Adrenal gland (tissue), 19 donors: ENCODE measurements at places on chromosomes 3 and 15. TPM values are rescaled to one million over a fixed set of nuclear protein-coding genes. Genes with fewer than 3 reads are reported as not detected.

UROC1 gene
- total RNA-seq = not detected

KNG1 gene
- total RNA-seq = not detected

FBN1 gene
- total RNA-seq = 61.4 TPM

SHC4 gene
- 1.1 TPM for total RNA-seq

SNTN gene
- total RNA-seq = not detected

ACTRT3 gene
- total RNA-seq = 2.0 TPM

SAMD7 gene
- total RNA-seq = not detected

- H3K4me1 ChIP-seq = no peaks in the 10 kb centered on the region
- no peak for DNase-seq
- no peak overlapping the region for H3K27ac ChIP-seq
- no peaks in the 10 kb centered on the region for H3K36me3 ChIP-seq
- no peak overlapping the region for H3K4me3 ChIP-seq
Measured at GRCh38 chr3:29718661-29719065, 437.8 kb downstream of the RBMS3 start.

GRCh38 chr3:133940536-133940935, 44.9 kb upstream of the RAB6B start:
- no peaks in the 10 kb centered on the region for H3K36me3 ChIP-seq
- H3K27ac ChIP-seq = no peak overlapping the region
- DNase-seq = peak; percentile 7
- no peak overlapping the region for H3K4me3 ChIP-seq

DNA sequence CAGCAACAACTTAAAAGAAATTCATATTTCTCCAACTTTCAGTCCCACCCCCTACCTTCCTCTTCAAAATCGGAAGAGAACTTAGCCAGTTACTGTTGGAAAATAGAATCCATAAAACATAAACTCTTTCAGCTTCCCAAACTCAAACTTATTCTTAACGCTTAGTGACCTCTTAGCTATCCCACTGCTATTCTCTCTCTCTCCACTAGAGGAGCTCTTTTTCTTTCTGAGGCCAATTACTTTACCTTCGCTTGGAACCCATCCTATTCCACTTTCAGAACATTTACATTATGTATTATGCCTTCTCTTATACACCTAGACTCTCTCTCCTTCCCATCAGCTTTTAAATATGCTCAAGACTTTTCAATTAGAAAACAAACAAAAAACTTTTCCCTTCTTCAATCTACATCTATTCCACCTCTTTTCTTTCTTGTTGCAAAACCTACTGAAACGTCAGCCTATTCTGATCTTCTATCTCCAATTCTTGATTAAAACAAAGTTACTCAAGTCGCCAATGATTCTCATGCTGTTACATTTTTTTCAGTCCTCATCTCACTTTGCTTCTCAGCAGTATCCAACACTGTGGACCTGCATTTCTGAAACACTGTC, 13.4 kb upstream of the GHSR start:
- H3K4me1 ChIP-seq = no peaks in the 10 kb centered on the region
- no peak overlapping the region for H3K27ac ChIP-seq
- H3K4me3 ChIP-seq = no peak overlapping the region
- no peak for DNase-seq

DNA sequence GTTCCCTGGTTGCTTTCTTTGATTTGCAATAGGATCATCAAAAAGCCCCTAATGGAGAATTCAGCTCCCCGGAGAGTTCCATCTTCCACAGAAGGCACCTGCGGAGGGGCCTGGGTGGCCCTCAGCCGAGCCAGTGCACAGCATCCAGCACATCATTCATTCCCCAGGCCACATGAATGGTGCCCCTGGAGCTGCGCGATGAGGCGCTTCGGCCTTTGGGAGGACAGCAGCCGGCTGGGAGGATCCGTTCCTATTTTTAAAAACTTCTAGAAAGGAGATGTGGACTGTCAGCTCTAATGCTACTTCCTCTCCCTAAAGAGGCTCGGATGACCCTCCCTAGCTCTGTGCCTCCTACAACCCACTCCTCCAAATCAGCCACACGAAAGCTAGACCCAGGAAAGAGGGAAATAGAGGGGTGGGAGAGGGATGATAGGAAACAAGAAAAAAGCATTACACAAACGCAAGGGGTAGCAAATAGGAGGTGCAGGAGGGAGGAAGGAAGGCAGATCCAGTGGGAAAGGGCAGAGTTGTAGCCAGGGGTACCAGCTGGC, 20.3 kb downstream of the EHD4 start:
- peak overlapping the region; percentile 17 for H3K27ac ChIP-seq
- H3K4me3 ChIP-seq = no peak overlapping the region
- no peaks in the 10 kb centered on the region for H3K27me3 ChIP-seq

GRCh38 chr3:28348629-28349468, at the start of the genes AZI2 and ZCWPW2:
Gene AZI2, minus strand, starts transcription at chr3:28348824. Its CDS starts 8,207 bp downstream, at chr3:28340617.
Gene ZCWPW2, plus strand, starts transcription at chr3:28348721. Its CDS starts 64,348 bp downstream, at chr3:28413069.
- H3K36me3 ChIP-seq = no peaks in the 10 kb centered on the region
- peak within 1 kb of the TSS; percentile 88 for H3K4me3 ChIP-seq
- H3K27me3 ChIP-seq = no peaks in the 10 kb centered on the region
- peak within 1 kb of the TSS; percentile 100 for H3K27ac ChIP-seq

DNA sequence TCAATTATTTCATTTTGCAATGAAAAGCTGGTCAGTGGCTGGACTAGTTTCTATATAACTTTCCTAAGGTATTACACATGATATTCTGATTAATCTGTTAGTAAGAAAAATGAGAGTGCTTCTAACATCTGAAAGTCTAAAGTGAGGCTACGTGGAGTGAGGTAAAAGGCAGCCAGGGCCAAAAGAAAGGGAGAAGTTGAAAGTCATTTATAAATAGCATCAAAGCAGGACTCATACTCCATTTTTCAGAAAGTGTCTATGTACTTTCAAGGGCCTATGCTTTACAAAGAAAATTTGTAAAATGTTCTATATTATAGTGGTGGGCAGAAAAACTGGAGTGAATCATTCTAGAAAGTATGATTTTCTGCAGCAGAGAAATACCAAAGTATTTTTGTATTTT, 80.0 kb downstream of the CSNK1G1 start:
- H3K36me3 ChIP-seq = no peaks in the 10 kb centered on the region
- H3K4me3 ChIP-seq = no peak overlapping the region
- H3K4me1 ChIP-seq = no peaks in the 10 kb centered on the region

DNA sequence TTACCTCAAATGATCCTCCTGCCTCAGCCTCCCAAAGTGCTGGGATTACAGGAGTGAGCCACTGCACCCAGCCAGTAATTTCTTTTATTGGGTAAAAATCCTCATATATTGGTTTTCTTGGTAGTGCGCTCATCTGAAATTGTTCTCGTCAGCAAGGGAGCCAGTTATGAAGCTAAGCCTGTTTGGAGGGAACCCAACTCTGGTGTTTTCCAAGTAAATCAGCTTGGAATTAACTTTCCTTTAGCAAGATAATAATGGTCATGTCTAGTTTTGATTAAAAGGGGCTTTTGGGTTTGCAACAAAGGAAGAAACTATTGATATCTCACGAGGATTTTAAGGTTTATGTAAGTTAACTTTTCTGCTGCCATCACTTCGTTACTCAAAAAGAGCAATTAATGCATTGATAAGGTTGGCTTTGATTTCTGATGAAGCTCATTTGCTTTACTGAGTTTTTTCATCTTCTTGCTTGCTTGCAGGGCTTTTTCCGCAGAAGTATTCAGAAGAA, 72.7 kb downstream of the RARB start:
- no peaks in the 10 kb centered on the region for H3K4me1 ChIP-seq
- DNase-seq = no peak
- no peak overlapping the region for H3K4me3 ChIP-seq
- H3K27me3 ChIP-seq = no peaks in the 10 kb centered on the region
- H3K36me3 ChIP-seq = no peaks in the 10 kb centered on the region
- no peak overlapping the region for H3K27ac ChIP-seq

DNA sequence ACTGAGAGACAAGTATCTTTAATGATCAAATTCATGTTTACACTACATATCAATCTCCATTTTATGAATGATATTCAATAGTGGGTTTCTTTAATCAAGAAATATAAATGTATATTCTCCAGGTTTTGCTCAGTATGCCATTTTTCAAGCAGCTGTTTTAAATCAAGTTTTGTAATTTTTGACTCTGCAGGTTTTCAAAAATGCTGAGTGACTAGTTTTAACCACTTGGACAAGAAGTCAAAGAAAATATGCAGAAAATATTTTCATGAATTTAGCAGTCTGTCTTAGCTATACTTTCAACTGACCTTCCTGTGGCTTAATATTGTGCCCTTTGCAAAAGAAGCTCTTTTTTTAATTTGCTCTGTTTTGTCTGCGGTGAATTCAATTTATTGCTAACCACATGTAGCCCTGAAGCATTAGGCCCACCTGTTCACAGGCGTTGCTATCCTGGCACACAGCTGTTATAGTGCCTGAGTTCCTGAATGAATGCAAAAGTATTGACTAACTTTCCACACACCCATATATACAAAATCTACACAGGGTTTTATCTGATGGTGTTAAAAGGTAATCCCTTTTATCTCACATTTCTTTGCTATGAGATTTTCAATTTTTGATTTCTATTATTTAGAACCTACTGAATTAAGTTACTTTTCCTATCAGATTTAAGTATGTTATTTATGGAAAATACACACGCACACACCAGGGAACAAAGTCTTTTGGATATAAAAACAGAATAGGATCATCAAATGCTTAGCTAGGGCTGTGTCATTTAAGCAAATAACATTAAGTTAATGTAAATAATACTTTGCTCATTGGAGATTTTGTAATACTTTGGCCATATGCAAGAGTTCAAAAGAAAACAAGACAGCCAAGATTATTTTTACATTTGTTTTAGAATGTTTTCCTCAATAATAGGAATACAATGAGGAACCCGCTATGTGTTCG, 1166.1 kb upstream of the GBE1 start:
- no peak overlapping the region for H3K4me3 ChIP-seq
- no peaks in the 10 kb centered on the region for H3K27me3 ChIP-seq
- H3K36me3 ChIP-seq = no peaks in the 10 kb centered on the region

- H3K4me3 ChIP-seq = no peak overlapping the region
- H3K4me1 ChIP-seq = no peaks in the 10 kb centered on the region
- no peak for DNase-seq
- no peaks in the 10 kb centered on the region for H3K36me3 ChIP-seq
- no peak overlapping the region for H3K27ac ChIP-seq
- H3K27me3 ChIP-seq = no peaks in the 10 kb centered on the region
Measured at GRCh38 chr3:153260681-153261080, 98.7 kb downstream of the RAP2B start.

DNA sequence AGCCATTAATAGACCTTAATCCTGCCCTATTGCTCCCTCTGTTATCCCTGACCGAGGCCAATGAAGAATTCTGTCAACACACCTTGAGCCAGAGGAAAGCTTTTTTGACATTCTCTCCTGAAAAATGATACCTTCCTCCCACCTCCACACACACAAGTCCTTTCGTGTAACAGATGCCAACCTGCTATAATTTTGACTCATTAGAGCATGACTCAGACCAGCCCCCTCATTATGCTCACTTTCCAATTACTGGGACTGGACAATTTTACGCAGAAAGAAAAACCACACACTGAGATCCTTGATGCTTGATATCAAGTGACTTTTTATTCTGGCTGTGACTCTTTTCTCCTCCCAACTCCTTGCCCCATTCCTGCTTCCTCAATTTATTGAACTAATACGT, 50.9 kb downstream of the LSAMP start:
- DNase-seq = no peak
- no peaks in the 10 kb centered on the region for H3K27me3 ChIP-seq
- H3K36me3 ChIP-seq = no peaks in the 10 kb centered on the region
- no peak overlapping the region for H3K27ac ChIP-seq
- no peaks in the 10 kb centered on the region for H3K4me1 ChIP-seq

- no peak overlapping the region for H3K4me3 ChIP-seq
- H3K27ac ChIP-seq = no peak overlapping the region
- no peaks in the 10 kb centered on the region for H3K36me3 ChIP-seq
- DNase-seq = no peak
- no peaks in the 10 kb centered on the region for H3K4me1 ChIP-seq
Measured at GRCh38 chr3:2992534-2992933, 117.6 kb downstream of the IL5RA start.

DNA sequence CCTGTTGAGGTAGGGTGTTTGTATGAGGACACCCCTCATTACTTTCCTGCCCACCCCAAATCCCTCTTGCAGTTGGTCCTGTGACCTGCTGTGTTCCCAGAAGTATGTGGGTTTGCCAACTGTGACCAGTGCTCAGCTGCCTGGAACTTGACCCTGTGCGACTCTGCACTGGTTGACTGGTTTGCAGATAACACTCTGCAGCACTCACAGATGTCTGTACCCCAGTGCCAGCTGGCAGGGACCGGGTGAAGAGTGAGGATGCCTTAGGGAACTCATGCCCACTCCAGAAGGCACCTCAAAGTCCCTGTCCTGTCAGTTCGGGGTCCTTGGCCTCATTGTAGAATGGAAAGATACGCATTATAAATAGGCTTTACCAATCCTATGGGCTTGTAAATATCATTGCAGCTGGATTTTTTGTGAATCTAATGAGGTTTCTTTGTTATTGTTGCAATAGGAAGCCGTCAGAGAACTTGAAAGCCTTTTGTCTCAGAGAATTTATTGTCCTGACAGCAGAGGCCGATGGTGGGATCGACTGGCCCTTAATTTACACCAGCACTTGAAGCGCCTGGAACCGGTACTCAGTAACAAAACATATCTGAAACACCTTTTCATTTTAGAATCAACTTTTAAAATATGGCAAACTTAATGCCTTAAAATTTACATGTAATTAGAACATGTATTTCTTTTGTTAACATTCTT, 18.2 kb downstream of the FAN1 start:
- no peaks in the 10 kb centered on the region for H3K4me1 ChIP-seq
- no peak overlapping the region for H3K4me3 ChIP-seq
- H3K27ac ChIP-seq = no peak overlapping the region
- peaks cover 76% of the 10 kb centered on the region for H3K36me3 ChIP-seq
- no peak for DNase-seq
- H3K27me3 ChIP-seq = no peaks in the 10 kb centered on the region

DNA sequence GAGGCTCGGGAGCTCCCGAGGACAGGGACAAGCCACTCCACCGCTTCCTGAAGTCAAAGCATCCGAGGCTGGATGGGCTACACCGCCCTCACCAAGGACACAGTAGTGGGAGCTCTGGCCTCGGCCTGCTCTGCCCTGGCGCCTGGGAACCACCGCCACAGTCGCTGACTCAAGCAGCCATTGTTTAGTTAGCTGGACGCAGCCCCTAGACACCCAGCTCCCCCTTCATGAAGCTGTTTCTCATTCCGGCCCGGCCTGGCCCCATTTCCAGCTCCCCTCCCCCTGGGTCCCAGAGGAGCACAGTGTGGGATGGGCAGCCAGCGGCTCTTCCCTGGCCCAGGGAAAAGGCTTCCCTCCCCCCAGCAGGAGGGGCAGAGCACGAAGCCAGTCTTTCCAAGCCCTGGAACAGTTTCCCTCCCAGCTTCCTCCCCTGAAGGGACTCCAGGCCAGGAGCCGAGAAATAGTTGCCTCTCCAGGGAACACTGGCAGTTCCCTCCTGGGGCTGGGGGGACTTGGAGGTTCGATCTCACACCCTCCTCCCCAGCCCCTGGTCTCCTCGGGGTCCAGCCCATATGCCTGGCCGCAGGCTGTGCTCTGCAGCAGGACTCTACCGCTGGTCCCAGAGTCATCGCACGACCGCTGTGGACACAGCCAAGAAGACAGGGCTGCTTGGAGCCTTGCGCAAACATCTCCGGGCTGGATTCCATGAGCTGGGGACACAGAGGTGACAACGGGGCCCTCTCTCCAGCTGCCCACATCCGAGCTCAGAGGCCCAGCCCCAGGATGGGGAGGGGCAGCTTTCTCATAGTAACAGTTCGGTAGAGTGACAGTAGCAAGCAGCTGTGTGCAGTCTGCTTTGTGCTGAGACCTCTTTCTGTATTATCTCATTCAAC, 10.0 kb downstream of the PLXND1 start:
- H3K4me1 ChIP-seq = peaks cover 93% of the 10 kb centered on the region
- no peaks in the 10 kb centered on the region for H3K27me3 ChIP-seq
- peak; percentile 77 for DNase-seq
- no peaks in the 10 kb centered on the region for H3K36me3 ChIP-seq
- H3K4me3 ChIP-seq = no peak overlapping the region
- H3K27ac ChIP-seq = peak overlapping the region; percentile 66

- H3K27me3 ChIP-seq = no peaks in the 10 kb centered on the region
- no peaks in the 10 kb centered on the region for H3K4me1 ChIP-seq
- no peak overlapping the region for H3K4me3 ChIP-seq
Measured at GRCh38 chr15:61756071-61756820, 304.0 kb downstream of the VPS13C start.
